ENCODE measurements at places on chromosomes 12 and 14.

GRCh38 chr14:104735830-104736642 is 12.0 kb downstream of the ADSS1 start:
- DNase-seq: no peak

DNA sequence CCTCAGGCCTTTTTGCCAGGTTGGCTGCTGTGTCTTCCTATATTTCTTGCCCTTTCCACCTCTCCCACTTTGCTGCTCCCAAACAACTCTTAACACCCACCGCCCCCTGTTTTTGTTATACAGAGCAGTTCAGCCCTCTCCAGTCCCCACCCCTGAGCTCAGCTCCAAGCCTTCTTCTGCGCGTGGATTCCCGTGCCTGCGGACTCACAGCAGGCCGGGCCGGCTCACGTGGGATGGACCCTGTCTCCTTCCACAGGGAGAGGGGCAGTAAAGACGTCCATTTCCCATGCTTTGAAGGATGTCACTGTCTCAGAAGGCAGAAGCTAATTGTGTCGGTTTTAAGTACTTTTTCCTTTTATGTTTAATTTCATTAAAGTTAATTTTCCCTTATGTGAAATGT is 139.4 kb downstream of the CACNA1C start:
- no peak for DNase-seq

DNA sequence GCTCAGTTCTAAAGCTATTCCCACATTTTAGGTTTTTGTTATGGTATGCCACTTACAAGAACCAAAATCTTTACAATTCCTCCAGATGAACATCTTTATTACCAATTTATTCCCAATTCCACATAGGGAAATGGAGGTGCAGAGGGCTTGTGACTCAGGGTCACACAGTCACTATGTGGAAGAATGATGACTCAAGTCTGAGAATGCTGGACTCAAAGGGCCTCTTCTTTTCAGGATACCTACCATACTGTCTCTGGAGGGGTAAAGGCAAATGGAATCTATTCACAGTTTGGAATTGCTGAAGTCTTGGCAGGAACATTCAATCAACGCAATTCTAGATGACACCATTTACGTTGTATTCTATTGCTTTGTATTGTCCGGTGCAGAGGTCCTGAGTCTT is 48.2 kb upstream of the MANSC4 start:
- no peak for DNase-seq

- DNase-seq: peak; percentile 90
Measured at GRCh38 chr14:98926146-98926545, 345.9 kb downstream of the BCL11B start.

- no peak for DNase-seq
Measured at GRCh38 chr14:52380294-52380693, 66.2 kb downstream of the PTGER2 start.

- no peak for DNase-seq
Measured at GRCh38 chr12:124833693-124834122, 30.0 kb downstream of the SCARB1 start.

DNA sequence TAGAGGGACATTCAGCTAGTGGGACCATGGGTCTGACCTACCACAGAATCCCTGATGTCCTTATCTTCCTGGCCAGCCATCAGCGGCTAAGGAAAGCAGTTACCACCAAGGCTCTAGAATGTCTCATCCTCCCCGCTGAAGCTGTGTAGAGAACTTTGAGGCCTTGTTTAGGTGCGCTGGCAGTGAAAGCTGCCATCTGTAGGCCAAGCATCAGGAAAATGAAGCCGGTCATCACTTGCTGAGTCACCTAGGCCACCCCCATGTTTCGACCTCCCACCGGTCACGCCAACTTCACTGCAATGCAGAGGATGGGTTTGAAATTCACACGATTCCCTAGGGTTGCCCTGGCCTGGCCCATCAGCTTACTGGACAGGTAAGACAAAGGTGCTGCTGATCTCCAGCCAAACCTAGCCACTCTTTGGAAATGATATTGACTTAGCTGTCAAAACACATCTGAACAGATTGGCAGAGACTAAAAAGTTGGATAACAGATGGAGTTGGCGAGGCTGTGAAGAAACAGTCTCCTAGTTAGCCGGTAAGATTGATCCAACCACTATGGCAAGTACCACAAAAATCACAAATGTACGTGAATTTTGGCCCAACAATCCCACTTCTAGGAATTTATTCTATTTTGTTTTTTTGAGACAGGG is 52.0 kb downstream of the NOS1 start:
- no peak for DNase-seq

GRCh38 chr12:79420146-79420618 is 270.6 kb downstream of the PAWR start:
- peak; percentile 14 for DNase-seq

GRCh38 chr12:21350975-21351374 is 16.3 kb upstream of the SLCO1A2 start:
- no peak for DNase-seq

GRCh38 chr12:87931812-87932211 is 97.4 kb downstream of the C12orf50 start:
- DNase-seq: no peak

DNA sequence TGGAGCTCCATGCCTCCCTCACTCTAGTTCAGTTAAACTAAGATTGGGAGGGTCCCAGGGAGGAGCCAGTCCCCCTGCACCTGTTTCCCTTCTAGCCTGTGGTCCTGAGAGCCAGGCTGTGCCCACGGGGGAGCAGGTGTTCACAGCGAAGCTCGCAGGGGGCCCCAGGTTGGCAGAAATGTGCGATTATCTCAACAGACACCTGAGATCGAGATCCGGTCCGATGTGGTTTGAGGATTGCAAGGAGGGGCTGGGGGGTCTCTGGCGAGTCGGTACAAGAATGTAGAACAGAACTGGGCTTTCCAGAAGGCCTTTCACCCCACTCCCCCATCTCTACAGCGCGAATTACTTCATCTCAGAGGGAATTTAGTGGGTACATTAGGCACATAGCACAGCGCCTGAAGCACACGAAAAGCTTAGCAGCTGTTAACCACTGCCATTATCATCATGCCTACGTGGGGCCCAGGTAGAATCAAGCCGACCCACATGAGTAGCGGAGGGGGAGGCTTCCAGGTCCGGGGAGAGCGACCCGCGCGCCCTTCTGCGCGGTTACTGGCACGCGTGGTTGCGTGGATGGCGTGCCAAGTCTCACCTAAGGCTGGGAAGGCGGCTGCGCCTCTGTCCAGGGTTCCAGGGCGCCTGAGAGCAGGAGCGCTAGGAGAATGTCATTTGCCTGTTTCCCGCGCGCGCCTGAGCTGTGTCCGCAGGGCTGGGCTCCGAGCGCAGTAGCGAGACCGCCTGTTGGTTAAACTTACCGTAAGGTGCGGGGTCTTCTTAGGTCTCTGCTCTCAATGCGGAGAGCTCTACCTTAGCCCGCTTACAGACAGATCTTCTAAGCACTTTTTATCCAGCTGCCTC is 1539.5 kb upstream of the TMEM132C start:
- no peak for DNase-seq

DNA sequence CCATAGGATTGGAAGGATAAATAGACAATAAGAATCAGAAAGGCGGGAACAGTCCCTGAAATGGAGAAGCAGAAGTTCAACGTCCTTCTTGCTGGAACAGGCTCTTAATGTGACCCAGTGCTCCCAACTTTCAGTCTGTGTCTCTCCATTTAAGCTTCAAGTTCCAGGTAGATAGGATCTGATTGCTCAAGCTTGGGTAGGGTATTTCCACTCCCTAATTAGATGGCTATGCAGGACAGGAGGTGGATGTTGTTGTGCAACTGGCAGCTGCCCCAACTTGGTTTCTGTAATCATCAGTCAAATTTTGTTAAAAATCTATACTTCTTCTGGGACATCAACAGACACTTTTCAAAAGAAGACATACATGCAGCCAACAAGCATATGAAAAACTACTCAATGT is 266.2 kb downstream of the C12orf75 start:
- no peak for DNase-seq

- no peak for DNase-seq
Measured at GRCh38 chr12:14213542-14213941, 151.9 kb upstream of the ATF7IP start.

DNA sequence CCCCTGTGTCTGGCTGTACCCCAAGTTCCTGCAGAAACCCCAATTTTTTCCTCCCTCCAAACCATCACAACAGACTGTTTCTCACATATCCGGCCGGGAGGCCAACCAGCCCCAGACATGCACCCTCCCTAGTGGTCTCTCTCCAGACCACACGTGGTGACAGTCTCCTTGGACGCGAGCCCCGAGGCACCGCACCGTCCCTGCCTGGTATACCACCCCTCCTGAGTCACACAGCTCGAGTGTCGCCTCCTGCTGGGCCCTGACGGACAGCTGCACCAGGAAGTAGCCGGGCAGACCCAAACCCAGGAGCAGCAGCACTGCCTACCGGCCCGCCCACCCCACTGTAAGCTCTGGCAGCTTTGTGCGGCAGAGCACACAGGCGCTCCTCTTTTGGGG is 97.4 kb downstream of the RFLNA start:
- no peak for DNase-seq

DNA sequence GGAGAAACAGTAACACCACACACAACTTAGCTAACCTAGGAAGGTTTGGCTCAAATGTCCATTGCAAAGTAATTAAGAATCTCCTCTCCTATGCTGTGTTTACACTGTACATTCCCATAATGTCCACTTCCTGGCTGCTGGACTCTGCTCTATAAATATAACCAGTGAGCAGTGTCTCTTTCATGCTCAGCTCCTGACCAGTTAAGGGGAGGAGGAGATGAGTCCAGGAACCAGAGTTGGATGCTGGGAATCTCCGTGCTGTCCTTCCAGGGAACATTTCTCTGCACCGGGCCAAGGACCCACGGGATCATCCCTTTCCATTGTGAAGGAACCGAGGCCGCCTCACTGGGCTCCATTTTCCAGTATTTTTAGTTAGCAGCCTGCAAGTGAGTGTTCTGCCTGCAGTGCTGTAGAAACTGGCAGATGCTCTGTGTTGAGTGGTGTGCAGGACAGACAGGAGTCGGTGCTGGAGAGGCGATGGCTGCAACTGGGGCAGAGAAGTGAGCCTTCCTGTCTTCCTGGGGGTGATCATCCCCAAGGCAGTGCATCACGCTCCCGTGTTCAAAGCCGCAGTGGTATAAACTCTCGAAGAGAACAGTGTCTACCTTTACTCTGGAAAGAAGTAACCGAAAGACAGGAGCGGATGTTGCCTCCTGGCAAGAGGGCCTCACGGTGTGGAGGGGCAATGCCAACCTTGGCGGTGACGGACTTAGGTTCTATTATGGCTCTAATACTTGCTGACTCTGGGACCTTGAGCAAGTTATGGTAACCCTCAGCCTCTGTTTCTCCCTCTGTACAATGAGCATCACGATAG is 195.5 kb downstream of the CACNA1C start:
- no peak for DNase-seq

- no peak for DNase-seq
Measured at GRCh38 chr12:53998900-53999236, 1.1 kb upstream of the HOXC9 start.

DNA sequence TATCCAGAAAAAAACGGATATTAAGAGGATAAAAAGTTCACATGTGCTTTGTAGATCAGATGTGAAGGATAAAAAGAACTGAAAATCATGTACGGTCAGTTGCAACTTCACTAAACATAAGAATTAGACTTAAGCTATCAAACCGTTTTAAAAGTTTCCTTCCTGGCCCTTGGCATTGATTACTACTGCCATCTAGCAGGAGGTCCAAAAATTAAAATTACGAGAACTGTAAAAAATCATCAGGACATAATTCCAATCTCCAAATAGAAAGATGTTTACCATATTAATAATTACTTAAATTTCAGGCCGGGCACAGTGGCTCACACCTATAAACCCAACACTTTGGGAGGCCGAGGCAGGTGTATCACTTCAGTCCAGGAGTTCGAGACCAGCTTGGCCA is 7.9 kb downstream of the WDR89 start:
- no peak for DNase-seq

DNA sequence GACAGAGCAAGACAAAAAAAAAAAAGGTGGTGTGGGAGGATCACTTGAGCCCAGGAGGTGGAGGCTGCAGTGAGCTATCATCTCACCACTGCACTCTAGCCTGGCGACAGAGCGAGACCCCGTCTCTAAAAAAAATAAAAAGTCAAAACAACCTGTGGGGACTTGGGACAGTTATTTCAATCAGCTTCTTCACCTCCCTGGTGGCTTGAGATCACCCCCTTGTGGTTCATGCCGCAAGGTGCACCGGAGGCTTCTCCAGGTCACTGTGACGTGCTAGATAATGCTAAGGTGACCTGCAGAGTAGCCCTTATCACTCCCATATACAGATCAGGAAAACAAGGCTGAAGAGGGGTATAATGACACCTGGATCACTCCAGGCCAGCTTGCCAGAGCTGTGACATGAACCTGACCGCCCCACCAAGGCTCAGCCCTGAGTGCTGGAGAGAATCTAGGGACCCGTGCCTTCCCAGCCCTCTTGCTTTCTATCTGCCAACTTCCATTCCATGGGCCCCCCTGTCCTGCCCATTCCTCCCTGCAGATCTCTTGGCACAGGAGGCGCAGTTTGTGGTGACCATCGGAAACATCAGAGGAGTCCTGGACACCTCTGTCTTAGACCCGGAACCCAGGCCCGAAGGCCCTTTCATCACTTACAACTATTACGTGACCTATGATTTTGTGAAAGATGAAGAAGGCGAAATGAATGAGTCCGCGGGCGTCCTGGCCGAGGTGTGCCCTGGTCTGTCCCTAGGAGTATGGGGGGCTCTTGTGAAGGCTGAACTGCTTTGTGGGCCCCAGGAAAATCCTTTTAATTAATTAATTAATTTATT is 8.1 kb downstream of the LRRC43 start:
- DNase-seq: peak; percentile 29

DNA sequence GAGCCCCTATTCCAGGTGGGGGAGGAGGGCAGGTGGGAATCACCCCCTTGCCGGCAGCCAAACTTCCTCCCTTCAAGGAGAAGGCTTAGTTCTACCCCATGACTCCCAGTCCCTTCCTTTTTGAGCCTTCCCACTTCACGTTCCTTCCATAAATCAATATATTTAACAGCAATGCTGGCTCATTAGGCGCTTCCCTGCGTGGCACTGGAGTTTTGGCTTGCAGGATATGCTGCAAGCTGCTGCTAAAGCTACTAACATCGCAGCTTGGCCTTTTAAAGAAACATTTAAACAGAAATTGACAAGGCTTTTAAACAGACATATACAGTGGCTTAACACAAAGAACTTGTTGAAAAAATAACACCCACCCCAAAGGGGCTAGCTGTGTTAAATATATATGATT is 308.0 kb upstream of the FKBP4 start:
- DNase-seq: no peak

GRCh38 chr14:30312214-30312613 is 246.7 kb upstream of the G2E3 start:
- no peak for DNase-seq
